ENCODE measurements at places on chromosomes 3 and 15.

- no peak for DNase-seq
Observed at GRCh38 chr3:31295150-31295765, 237.5 kb upstream of the STT3B start.

DNA sequence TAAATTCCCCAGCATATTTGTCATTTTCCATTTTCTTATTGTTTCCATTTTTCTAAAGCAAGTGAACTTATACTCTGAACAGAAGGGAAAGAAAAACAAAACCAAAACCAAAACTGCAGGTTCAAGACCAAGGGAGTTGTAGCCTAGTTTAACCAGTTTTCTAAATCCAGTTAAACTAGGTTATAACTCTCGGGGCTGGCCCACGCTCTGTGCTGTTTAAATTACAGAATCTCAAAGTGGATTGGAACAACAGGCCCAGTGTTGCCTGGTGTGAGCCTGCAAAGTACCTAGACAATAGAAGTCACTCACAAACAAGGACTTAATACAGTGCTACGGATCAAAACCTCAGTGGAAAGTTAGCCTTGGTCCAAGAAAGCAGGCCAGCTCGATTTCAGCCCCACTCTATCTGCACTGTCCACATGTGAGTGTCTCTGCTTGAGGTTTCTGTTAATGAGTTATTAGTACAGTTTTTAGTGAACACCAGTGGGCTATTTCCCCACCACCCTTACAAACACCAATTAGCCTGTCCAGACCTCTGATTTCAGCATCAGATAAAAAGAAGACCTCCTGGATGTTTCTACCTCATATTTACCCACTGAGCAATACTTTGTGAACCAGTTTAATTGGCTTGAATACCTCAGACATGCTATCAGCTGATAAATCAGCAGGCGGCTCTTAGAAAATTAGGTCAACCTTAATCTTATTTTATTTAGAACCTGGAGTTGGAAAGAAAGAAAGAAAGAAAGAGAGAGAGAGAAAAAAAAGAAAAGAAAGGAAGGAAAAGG is 93.8 kb upstream of the PDZRN3 start:
- DNase-seq = no peak

GRCh38 chr3:169835533-169835932 is 22.8 kb upstream of the LRRC34 start:
- no peak for DNase-seq

DNA sequence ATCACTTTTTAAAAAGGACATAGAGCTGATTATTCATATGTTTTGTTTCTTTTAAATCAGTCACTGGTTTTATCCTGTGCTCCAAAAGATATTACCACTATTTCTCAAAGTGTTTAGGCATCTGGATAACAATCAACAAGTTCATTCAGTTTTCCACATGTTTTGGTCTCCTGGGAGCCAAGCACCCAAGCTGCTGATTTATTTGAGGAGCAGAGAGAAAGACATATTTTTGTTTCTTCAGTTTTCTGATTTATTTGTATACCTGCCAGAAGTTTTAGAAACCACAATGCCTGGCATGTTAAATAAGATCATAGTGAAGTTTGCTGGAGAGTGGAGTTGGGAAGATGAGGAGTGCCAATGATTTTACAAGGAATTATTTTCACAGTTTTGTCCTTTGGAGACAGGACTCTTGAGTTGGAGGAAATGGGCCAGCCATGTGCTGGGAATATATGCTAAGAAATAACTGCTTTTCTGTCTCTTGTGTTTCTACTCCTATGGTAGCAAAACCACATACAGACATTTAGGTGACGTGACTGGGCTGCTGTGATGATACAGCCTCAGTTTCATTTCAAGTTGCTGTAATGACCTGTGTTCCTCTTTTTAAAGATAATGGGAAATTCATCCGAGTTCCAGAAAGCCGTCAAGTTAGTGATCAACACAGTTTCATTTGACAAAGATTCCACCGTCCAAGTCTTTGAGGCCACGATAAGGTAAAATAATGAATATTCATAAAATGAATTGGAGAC is 11.7 kb downstream of the EDEM1 start:
- DNase-seq = no peak

- no peak for DNase-seq
Observed at GRCh38 chr15:33125894-33126537, 68.5 kb downstream of the FMN1 start.

DNA sequence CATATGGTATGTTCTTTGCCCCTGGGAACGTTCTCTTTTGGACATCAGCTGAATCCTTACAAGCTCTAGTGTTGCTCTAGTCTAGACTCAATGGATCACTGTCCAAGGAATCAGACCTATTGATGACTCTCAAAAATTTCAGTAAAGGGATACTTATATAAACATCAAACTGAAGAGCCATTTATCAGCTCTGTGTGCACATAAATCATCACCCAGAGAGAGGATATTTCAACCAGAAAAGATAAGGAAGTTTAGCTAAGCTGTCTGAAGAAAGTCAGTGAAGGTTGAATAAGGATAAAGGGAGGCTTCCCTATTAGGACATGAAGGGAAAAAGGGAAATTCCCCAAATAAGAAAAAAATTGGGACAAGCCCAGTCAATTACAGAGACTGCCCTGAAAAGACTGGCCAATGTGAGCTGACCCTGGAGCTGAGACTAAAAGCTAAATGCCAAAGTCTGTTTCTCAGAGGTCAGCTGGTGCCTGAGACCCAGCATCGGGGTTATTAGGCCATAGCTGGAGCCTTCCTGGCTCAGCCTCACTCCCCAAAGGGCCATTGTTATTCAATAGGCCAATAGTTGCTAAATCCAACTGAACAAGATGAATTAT is 424.1 kb upstream of the THBS1 start:
- no peak for DNase-seq

DNA sequence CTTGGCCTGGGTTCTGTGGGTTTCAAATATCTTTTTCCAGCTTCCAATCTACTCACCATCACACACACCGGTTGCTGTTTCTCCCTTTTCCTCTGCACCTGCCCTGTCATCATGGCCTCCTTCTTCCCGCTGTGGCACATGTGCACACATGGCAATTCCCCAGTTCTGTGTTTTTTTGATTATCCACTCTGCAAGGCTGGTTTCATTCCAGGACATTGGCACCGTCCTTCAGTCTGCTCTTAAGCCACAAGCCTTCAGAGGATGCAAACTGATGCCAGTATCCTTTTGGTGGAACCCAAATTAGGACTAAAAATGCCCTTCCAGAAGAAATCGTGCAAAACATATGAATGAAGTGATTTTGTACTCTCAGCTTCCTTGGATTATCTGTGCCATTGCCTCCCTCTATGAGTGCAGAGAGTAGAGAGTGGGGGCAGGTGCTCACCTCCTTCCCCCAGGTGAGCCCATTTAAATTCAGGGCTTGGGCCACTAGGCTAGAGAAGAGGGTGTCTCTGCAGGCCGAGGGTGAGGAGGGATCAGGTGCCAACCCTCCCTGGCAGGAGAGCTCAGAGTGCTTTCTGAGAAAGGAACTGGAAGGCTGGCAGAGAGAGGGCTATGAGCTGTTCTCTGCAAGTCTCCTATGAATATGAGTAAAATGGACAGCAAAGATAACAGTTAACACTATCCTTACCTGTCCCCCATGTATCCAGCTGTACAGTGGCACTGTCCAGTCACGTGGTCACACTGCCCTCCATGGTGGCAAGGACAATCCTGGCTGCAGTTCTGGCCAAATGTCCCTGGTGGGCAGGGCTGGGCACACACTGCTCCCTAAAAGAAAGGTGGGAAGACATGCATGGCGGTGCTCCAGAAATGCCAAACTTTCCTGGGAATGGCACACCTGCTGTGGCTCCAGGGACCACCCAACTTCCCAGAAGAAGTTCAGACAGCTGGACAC is 100.8 kb downstream of the RAB11A start:
- no peak for DNase-seq

DNA sequence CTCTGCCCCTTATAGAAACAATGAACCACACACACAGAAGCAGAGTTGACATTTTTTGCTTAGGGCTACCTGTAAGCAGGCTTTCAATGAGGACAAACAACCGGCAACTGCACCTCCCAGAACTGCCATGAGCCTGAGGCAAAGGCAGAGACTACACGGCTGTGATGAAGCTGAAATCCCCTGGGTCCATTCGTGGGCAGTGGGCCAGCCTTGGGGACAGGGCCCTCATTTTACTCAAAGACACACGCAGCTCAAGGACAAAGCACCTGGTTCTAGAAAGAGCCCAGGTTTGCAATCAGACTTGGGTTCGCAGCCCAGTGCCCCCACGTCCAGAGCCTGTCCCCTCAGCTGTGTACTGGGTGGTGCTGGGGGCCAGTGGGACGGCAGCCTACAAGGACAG is 17.9 kb downstream of the FAM174B start:
- DNase-seq = no peak

DNA sequence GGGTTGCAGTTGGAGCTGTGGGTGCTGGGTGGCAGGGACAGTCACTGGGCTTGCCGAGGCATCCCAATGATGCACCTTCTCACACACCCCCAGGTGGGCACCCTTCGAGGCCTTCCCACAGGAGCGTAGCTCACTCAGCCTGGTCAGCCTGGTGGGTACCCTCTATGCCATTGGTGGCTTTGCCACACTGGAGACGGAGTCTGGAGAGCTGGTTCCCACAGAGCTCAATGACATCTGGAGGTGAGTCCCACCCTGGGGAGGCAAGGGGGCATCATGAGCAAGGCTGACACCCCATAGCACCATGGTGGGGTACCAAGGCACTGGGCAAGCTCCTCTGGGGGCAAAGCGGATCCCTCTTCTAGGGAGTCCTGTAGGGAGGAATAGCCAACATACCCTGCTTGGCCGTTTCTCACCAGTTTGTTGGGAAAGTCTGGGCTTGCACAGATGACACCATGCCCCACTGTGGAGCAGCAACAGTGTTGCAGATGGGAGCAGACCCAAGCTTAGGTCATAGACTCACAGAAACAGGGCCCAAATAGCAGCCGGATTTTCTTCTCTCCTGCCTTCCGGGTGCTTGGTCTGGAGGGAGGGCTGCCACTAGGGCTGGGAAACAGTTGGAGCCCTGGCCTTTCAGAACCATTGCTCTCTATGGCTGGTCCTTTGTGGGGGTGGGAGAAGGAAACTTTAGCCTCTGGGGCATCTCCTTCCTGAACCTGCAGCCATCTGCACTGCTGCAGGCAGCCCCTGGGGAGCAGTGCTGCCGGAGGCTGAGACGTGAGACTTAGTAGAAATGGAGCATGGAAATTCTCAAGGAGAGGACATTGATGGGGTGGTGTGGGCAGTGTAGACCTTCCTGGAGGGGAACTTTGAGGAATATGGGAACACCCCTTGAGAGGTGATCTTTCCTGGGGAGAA is 5.7 kb downstream of the KLHL40 start:
- no peak for DNase-seq

- no peak for DNase-seq
Observed at GRCh38 chr3:23106666-23107065, 96.5 kb upstream of the UBE2E2 start.

DNA sequence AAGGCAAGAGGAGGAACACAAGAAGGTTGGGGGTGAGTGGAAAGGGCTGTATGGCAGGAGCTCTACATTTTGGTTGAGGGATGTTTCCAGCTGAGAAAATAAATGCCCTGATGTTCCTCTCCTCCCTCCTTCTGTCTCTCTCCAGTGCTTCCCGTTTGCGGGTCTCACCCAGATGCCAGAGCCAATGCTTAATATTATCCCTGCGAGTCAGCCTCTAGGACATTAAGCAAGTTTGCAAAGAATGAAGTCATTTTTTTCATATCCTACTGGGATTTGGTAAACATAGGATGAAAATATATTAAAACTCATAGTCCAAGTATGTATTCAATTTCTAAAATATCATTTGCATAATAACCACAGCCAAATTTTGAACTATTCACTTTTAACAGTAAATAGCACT is 295.9 kb downstream of the CADM2 start:
- DNase-seq = no peak

DNA sequence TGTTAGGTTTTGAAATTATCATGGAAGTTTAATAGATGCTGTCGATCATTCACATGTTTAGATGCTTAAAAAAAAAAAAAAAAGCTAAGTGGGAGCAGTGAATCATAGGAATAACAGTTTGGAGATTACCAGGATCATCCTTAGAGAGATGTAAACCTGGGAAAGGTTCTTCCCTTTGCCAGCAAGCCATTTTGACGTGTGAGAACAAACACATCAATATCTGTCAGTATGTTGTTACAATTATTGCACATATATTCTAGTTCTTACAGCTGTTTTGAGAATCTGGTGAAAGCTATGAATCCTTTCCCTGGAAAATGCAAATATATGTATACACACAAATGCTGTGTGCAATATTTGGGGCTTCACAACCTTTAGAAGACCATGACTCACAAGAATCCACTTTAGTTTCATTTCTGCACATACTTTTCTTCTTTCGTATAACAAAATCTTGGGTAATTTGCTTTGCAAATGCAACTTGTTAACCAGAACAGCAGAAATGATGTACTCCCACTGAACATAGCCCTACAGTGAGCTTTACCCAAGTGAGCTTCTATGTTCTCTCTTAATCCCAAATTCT is 12.0 kb downstream of the NFKBIZ start:
- DNase-seq = no peak

DNA sequence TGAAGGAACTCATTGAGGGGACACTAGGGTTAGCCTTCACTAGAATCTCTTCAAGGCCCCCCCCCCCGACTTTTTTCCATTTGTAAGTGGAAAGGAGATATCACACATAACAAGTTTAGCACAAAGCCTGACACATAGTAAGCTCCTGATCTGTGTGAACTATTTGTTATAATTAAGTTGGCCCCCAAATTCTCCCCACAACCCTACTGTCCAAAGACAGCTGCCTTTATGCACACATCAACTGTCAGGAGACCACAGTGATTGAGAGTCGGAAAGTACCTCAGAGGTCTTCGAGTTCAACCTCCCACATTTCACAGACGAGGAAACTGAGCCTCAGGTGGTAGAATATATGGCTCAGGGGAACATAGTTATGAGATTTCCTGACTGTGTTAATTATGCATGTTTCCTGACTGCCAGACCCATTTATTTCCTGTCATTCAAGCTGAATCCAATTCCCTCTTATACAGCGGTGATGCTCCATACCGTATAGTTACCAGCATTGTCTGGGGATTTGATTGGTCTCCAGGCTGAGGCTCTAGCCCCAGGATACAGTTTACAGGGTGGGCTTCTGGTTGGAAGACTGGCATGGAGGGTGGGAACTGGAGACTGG is 227.4 kb upstream of the CMC1 start:
- no peak for DNase-seq

GRCh38 chr3:107680698-107681097 is 157.9 kb downstream of the BBX start:
- DNase-seq = no peak

- DNase-seq = no peak
Observed at GRCh38 chr3:158668506-158668905, 3.9 kb downstream of the LXN start.

DNA sequence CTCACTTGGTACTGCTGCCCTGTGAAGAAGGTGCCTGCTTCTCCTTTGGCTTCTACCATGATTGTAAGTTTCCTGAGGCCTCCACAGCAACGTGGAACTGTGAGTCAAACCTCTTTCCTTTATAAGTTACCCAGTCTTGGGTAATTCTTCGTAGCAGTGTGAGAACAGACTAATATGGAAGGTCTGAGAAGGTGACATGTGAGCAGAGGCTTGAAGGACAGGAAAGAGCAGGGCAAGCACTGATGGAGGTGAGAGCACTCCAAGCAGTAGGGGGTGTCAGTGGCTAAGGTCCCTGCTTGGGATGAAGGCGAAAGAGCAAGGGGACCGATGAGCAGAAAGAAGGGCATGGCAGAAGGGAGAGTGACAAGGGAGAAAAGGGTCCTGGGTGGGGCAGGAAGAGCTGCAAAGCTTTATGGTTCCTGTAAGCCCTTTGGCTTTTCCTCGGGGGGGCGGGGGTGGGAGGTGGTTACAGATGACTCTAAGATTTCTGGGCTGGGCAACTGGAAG is 3.5 kb downstream of the EIF4E3 start:
- no peak for DNase-seq

- DNase-seq = no peak
Observed at GRCh38 chr15:69628256-69629093, 175.9 kb downstream of the RPLP1 start.

Measured in cortex of kidney (tissue), 1 donor.